Stimulated activated CD4-positive, alpha-beta T cell treated with anti-CD3 and anti-CD28 coated beads, Interleukin-12 subunit alpha, Interleukin-12 subunit beta, amount 100 ng/mL, for 48 hours (primary cell): ENCODE measurements at places on chromosomes 12 and 14.

- DNase-seq = no peak
These were observed at the start of gene ANKS1B for GRCh38 chr12:99984271-99985128. Gene ANKS1B, minus strand, starts transcription at chr12:99984936. Its CDS starts 699 bp downstream, at chr12:99984237.

GRCh38 chr12:21223930-21224329 is 92.9 kb downstream of the SLCO1B1 start:
- no peak for DNase-seq

- DNase-seq = no peak
These were observed 23.0 kb downstream of the KCNJ8 start for GRCh38 chr12:21751517-21751916.

- no peak for DNase-seq
These were observed 122.8 kb downstream of the EML1 start for GRCh38 chr14:99916091-99916383.

DNA sequence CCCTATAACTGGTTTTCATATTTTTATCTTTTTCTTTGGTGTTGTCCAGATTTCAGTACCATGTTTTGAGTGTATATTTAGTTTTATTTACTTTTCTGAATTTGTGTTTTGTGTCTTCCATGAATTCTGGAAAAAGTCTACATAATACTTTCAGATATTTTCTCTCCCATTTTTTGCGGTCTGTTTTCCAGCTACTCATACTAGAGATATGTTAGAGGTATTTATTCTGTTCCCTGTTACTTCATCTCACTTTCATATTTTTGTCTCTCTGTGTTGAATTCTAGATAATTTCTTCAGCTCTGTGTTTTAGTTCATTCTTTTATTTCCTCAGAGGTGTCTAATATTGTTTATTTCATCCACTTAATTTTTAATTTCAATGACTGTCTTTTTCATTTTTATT is 74.2 kb downstream of the IFT81 start:
- no peak for DNase-seq
